ENCODE measurements at places on chromosomes 11 and 22.

GRCh38 chr11:117993988-117994745 lies 8.0 kb downstream of the IL10RA start:
- DNase-seq: no peak

DNA sequence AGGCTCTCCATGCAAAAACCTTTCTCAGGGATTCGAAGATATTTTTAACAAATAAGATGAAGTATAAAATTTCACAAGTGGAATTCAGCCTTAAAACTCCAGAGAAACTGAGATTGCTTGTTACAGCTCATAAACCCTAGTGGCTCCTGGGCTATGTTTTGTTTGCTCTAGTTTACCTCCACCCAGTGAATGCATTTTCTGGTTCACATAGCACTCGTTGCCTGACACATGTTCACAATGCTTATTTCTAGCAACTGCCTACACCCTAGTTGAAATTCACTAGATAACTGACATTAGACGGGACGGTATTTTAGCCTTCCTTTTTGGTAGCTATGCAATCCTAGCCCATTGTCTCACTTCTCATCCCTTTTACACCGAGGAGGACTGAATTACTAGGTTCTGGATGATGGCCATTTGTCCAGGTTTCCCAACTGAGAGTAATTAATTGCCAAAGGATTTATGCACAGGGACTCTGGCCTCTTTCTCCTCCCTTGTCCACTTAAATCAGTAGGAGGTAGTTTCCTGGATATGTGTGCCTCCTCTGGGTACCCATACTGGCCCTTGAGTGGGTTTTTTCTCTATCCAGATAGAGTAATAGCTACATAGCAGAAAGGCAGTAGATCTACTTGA lies 951.6 kb downstream of the DLG2 start:
- DNase-seq: no peak

DNA sequence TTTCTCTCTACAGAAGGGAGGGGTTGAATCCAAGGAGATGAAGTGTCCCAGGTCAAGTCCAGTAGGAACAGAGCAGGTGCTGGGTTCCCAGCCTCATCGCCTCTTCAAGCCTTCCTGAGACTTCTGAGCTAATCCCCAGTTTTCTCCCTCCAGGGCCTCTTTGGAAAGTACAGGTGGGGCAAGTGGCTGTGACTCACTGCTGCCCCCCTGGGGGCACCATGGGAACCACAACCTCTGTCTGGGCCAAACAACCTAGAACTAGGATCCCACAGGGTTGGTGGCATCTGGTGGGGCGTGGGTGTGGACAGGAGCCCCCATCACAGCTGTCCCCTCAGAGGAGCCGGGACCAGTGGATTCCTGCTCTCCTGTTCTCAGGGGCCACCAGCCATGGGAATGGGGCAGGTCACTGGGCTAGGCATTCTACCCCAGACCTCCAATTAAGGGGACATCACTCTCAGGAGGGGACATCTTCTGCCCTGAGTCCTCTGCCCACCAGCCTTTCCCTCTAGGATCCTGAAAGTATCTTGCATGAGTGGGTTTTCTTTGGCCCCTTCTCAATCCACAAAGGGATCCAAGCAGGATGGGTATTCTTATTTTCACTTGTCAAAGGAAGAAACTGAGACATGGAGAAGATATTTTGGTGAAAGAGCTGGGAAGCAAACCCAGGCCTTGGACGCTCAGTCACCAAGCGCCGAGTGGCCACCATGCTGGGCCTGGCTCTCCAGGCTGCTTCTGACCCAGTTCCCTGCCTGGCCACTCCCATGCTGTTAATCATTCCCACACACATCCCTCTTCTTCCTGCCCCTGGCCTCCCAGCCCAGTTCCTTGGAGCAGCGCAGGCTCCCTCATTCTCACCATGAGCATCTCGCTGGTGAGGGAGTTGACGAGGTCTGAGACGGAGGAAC lies 23.8 kb downstream of the LRRC10B start:
- no peak for DNase-seq

DNA sequence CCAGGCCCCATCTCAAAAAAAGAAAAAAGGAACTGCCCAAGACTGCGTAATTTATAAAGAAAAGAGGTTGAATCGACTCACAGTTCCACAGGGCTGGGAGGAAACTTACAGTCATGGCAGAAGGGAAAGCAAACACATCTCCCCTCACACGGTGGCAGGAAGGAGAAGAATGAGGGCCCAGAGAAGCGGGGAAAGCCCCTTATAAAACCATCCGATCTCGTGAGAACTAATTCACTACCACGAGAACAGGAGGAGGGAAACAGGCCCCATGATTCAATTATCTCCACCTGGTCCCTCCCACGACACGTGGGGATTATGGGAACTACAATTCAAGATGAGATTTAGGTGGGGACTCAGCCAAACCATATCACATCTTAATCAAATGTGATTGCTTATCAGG lies 82.2 kb downstream of the BUD13 start:
- no peak for DNase-seq

DNA sequence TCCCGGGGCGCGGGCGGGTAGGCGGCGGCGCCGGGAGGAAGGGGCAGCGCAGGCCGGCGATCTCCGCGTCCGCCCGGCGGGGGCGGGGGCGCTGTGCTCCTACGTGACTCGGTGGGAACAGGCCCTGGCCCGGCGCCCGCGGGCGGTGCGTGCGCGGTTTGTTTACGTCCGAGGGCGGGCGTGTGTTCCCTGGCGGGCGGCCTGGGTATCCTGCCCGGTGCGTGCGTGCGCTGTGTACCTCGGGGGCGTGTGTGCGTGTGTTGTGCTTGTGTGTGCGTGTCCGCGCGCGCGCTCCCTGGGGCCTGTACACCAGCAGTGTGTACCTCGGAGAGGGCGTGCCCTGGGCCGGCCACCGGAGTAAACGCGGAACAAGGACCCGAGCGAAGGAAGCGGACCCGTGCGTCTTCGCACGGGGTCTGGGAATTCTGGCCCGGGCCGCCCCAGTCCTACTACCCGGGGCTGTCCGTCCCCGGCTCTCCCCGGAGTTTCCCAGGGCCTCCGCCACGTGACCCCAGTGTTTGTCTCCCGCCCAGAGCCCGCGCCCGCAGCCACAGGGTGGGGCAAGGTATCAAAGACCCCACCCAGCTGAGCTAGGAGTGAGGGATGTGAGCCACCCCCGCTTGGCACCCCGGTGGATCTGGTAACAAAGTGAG lies 769 bp downstream of the MAFF start:
- DNase-seq: peak; percentile 79

DNA sequence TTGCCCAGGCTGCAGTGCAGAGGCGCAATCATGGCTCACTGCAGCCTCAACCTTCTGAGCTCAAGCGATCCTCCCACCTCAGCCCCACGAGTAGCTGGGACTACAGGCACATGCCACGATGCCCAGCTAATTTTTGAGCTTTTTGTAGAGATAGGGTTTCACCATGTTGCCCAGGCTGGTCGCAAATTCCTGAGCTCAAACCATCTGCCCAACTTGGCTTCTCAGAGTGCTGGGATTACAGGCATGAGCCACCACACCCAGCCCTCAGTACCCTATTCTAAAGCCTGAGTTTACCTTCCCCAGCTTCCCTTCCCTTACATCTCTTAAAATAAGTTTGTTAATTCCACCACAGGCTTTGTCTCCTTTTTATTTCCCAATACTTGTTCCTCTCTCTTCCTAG lies 59.1 kb downstream of the AMBRA1 start:
- DNase-seq: no peak

GRCh38 chr22:30743257-30744020 lies 48.8 kb downstream of the OSBP2 start:
- no peak for DNase-seq

DNA sequence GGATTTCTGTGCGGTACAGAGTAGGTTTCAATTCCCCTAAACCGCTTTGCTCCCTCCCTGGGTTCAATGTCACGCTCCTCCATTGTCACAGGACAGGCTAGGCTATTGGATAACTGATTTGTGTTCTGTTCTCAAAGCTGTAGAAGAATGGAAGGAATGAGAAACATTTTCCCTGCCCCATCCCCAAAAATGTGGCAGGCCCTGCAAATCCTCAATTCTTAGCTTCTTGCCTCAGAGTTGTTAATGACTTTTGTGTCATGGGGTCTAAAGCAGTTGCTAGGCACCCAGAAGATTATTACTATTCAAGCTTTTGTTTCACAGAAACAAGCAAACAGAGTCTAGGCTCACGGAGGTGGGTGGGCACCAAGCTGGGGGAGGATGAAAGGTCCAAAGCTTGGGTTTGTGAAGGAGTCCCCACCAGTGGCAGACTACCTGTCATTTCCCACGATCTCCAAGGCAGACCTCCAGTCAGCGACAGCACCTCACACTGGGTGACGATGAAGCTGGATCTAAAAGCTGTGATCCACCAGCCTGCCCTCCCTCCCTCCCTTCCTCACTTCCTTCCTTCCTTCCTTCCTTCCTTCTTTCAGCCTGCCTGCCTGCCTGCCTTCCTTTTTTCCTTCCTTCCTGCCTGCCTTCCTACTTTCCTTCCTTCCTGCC lies 1080.2 kb downstream of the OPCML start:
- DNase-seq: no peak

GRCh38 chr11:10580623-10581022 lies 12.2 kb upstream of the LYVE1 start:
- no peak for DNase-seq

DNA sequence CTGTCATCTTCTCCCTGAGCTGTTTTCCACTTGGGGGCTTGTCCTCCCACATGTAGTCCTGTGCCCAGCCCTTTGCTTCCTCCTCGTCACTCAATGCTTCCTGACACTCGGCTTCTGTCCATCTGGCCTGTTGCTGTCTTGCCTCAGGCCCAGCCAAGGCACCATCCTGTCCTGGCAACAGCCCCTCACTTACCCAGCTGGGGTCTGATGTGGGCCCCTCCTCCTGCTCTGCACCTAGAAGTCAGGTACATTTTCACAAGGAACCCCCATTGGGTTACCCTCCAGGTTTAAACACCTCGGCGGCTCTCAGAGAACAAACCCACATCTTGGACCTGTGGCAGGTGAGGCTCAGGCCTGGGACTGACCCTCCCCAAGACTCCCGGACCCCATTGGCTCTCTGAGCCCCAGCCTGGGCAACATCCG lies 784.8 kb downstream of the TBC1D22A start:
- DNase-seq: no peak

GRCh38 chr11:21807350-21807749 lies 385.5 kb upstream of the ANO5 start:
- DNase-seq: no peak

DNA sequence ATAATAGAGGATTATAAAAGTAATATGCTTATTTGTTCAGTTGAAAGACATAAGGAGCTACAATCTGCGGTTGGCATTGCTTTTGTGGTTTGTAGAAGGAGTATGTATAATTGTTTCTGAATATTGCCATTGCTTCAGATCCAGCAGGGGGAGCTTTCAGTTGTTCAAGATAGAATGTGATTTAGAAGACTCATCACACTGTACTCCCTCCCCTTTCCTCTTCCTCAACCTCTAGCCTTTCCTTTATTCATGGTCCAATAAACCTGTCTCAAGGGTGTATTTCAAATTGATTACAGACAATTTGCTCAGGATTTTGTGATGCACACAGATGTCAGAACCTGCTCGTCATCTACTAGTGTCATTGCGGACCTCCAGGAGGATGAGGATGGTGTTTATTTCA lies 9.8 kb downstream of the PRMT3 start:
- peak; percentile 64 for DNase-seq

- DNase-seq: peak; percentile 53
These were observed 50.0 kb downstream of the C11orf58 start for GRCh38 chr11:16788141-16789062.

GRCh38 chr11:92850296-92850826 lies 119.1 kb upstream of the MTNR1B start:
- no peak for DNase-seq

GRCh38 chr11:124069429-124070401 lies 28.6 kb upstream of the OR10G7 start:
- peak; percentile 51 for DNase-seq

- DNase-seq: no peak
These were observed 57.8 kb downstream of the SBF1 start for GRCh38 chr22:50416996-50417395.

GRCh38 chr11:123325533-123325932 lies 104.5 kb upstream of the GRAMD1B start:
- DNase-seq: no peak

- DNase-seq: peak; percentile 81
These were observed 1030.4 kb upstream of the CNTN5 start for GRCh38 chr11:97990162-97990920.

DNA sequence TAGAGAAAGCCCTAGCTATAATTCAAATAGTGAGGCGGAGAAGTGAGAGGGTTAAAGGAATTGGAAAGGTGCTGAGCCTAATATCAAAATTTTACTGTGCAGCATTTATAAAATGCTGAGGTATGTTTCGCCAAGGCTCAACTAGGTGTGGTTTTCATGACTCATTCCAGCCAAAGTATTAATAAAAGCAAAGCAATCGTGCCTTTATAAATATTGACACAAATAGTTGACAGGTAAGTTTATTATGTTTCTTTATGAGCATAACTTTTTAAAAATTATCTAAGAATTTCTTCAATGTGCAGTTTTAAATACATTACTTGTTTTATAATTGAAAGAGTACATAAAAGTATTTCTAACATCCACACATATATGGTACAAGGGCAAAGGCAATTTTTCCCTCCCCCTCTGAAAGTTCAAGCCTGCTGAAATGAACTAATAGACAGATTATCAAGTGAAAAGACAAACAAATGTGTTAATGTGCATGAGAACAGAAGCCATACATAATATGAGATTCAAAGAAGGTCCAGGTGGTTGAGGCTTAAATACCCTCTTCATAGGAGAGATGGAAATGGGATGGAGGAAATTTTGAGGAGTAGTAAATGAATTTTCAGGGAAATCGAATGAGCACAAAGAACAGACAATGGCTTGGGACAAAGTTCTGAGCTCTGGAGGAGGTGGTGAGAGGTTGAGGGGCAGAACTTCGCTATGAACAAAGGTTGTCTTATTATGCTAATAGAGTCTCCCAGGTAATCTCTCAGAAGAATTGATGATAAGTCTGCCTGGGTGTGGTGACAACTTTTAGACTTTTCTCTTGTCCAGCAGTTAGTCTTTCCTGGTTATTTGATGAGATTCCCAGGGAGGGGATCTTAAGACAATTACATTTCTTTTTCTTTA lies 326.5 kb downstream of the BUD13 start:
- no peak for DNase-seq

- peak; percentile 55 for DNase-seq
These were observed 5.8 kb downstream of the CD44 start for GRCh38 chr11:35144806-35145205.

DNA sequence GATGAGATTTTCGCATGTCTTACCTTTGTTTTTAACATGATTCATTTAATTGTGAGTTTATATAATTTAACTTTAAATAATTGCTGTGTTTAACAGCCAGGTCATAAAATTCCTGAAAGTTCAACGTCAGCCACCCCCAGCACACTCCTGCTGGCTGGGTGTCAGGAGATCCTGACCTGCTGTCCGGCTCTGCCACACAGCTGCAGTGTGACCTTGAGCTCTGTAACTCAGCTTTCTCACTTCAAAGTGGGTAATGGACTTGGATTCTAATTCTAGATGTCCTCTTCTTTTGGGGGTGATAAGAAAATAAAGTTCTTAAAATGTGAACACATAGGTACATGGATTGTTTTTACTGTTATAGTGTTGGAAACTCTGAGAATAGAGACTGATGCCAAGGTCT lies 10.9 kb downstream of the VPS26B start:
- DNase-seq: no peak

DNA sequence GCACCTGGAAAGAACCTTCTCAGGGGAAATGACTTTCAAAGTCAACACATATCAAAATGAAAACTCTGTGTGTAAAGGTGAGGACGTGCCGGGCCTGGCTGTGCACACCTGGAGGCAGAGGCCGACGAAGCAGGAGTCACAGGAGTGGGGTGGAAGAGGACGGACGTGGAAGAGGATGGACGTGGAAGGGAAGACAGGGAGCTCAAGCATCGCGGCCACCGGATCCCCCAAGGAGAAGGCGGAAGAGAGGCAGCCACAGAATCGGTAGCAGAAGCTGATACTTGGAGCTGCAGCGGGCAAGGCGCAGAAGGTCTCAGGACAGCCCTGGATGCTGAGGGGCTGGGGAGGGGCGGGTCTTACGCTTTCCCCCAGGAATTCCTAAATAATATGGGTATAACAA lies 519.8 kb downstream of the BRD1 start:
- DNase-seq: no peak

Data from amniotic epithelial cell (primary cell).